Keratinocyte (primary cell): ENCODE measurements at places on chromosomes 13 and 19.
A peak's percentile ranks its signal among the peaks of the same experiment; 100 is the strongest.

DNA sequence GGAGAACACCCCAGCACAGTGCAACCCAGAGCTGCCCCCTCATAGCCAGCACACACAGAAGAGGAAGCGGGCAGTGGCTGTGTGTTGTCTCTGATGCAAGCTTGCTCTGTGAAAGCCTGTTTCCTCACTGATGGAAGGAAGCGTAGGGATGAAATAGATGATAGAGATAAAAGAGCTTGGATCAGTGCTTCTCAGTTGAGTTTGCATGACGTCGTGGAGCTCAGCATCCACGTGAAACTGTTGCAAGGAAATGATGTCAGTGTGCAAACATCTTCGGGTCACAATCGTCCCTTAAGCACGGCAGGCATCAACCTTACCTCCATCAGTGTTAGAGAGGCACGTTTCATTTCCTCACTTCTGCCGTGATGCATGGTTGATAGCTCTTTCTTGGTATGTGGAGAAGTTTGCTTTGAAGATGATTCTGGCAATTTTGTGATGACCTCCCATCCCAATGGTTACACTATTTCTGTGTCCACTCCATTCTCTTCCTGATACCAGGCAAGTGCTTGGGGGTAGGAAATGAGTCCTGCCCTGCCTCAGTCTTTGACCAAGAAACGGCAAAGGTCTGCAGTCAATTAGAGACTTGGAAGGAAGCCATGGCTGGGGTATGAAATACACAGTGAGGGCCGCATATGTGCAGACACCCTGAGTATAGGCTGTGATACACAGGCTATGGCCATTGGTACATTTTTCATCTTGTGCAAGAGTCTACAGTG lies 183.0 kb downstream of the ZNF536 start:
- no peak for DNase-seq

GRCh38 chr13:110116072-110116487 lies 190.9 kb downstream of the COL4A1 start:
- no peak for DNase-seq

GRCh38 chr13:26949701-26950502 lies 189.3 kb upstream of the GPR12 start:
- DNase-seq = no peak

- no peak for DNase-seq
These were observed 31.5 kb upstream of the RNF113B start for GRCh38 chr13:98208606-98209005.

GRCh38 chr19:55579766-55580621 lies 654 bp downstream of the ZNF579 start:
- no peak for DNase-seq

DNA sequence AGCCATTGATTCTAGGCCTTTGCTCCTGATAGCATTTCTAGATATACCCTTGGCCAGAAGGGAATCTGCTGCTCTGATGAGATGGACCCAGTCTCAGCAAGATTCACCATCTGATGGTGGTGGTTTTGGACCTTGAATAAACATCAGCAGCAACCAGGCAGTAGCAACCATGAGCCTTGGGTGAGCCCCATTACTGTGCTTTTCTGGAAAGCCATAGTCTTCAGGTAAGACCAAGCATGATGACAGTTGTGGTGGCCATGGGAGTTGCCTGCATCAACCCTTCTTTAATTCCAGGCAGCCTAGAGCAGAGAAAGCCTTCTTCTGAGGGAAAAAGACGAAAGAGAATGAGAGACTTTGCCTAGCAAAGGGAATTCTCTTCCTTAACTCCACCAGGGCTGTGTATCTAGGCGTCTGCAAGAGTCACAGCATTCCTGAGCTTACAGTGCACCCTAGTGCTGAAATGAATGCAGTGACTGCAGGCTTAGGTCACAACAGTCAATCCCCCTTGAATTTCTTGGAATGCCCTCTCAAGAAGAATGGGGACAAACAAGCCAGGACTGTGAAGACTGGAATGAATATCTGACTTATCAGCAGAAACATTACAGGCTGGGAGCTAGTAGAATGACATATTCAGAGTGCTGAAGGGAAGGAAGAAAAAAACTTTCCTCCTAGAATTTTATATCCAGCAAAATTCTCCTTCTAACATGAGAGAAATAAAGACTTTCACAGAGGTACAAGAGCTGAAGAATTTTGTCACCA lies 942.4 kb upstream of the PCDH20 start:
- no peak for DNase-seq

DNA sequence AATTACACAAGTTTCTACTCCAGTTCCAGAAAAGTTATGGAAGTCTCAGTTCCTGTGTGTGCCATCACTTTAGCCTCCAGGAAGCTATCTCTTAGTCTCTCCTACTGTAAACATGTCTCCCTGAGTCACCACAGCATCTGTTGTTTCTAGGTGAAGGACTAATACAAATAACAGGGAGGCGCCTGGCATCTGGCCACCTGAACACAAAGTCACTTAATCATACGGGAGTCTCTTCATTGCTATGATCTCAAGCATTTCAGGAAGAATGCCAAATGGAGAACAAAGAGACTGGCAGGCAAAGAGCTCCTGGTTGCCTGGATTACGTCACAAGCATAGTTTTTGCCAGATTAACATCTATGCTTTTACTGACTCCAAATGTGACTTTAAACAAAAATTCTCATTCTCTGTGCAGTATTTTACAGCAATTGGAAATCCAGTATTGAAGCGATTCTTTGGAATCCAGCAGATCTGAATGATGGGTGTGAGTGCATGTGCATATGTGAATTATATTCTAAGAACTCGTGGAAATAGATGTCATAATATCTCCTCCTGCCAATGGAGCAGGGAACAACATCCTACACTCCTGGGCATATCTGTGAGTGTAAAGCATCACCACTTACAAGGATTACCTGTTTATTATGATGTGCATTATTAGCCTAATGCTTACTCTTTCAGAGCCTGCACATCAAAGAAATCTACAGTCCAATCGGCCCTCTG lies 572.8 kb downstream of the PCDH9 start:
- DNase-seq = peak; percentile 42

DNA sequence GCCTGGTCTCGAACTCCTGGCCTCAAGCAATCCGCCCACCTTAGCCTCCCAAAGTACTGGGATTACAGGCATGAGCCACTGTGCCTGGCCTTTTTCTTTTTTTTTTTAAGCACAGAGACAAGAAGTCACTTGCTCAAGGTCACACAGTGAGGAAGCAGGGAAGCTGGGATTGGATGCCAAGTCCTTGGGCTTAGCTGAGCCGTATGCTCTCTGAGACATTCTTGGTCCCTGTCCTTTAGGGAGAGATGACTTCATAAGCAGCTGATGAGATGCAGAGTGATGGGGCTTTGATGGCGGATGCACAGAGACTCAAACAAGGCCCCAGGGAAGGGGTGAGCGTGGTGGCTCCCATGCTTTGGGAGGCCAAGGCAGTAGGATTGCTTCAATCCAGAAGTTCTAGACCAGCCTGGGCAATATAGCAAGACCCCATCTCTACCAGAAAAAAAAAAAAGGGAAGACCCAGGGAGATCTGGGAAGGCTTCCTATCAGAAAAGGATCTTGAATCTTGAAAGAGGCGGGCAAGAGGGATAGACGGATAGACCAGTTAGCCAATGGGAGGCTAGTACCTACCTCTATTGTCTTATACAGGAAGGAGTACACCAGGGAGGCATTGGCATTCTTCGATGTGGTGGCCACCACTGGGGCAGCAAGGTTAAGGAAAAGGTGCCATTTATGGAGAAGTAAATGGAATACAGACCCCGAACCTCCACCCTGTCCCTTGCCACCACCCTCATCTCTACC lies 3.9 kb downstream of the AP1M2 start:
- DNase-seq = no peak

GRCh38 chr19:33282036-33282671 lies 20.2 kb downstream of the CEBPA start:
- DNase-seq = no peak

DNA sequence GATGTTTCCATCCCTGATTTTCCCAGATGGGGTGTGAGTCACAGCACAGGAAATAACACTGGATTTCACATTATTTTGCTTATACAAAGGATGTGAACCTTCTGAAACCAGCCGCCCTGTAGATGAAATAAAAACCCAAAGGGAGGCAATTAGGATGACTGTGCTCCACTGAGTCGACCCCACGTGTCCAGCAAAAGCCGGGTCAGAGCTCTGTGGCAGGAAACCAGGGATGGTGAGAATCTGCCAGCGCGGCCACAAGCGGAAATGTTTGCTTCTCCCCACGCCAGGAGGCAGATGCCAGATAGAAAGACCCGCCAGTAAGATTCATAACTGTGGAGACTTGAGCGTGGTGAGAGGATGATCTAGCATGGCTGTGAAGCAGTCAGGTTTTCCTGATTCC lies 764.4 kb downstream of the LIG4 start:
- no peak for DNase-seq

DNA sequence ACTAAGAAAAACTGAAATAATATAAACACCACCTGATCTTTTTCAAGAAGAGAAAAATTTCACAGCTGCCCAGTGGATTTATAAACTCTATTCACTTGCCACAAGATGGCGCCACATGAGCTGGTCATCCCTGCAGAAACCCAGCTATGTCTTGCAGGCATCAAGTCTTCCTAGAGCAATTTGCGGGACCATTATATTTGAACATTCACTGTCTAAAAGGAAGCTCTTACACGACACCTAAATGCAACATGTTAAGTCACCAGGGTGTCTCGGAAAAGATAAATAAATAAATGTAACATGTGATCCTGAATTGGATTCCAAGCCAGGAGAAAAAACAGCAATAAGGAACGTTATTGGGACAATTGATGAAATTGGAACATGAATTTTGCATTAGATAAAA lies 20.3 kb upstream of the AKT2 start:
- DNase-seq = peak; percentile 57

DNA sequence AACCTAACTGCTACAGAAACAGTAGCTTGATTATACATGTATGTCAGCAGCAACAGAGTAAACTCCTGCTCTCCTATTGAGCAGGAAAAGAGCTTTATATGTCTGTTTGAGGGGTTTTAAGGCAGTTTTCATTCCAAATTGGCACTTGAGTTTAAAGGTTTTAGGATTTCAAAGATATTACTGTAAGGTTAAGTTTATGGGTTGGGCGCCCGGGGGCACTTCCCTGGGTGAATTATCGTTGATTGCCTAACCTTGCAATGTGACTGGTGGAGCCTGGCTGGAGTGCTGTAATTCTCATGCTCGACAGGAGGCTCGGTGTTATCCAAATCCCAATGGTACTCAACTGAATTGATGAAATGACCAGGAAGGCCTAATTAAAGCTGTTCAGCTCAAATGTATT lies 1586.1 kb downstream of the OLFM4 start:
- DNase-seq = no peak

DNA sequence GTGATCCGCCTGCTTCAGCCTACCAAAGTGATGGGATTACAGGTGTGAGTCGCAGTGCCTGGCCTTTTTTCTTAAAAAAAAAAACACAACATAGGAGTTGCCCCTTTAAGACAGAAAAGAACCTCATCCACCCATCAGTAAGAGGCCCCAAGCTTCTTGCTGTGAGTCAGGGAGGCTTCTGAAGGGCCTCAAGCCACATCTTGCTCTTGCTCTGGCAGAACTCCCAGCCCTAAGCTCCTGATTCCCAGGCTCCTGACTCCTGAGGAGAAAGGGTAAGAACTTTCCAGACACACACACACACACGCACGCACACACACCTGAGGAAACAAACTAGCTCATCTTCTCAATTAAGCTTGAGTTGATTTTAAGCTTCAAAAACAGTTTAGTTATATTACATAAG lies 6.9 kb downstream of the ETFB start:
- DNase-seq = no peak

DNA sequence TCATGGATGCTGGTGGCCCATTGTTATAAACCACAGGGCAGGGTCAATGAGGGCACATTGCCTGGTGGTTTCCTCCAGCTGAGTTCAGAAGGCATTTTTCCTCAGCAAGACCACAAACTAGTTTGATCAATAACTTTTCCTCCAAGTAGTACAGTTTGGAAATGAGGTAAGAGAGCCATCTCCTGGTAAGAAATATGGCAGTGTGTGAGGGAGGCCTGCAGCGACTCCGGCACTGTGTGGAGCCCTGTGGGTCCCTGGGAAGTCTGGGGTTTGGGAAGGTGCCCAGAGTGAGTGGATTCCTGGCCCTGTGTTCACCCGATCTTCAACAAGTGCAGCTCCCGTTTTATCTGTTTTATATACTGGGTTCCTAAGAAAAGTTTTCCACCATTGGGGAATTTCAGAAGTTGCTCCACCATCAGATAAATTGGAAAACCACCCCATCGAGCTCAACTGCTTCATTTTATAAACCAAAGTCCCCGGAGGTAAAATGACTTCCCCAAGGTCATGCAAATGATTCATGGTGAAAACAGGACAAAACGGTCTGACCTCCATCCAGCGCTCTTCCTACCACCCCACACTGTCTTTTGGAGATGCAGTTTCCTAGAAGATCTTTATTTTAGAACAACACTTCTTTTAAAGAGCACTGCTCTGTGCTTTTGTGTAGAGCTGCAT lies 148.4 kb downstream of the KATNAL1 start:
- DNase-seq = no peak

DNA sequence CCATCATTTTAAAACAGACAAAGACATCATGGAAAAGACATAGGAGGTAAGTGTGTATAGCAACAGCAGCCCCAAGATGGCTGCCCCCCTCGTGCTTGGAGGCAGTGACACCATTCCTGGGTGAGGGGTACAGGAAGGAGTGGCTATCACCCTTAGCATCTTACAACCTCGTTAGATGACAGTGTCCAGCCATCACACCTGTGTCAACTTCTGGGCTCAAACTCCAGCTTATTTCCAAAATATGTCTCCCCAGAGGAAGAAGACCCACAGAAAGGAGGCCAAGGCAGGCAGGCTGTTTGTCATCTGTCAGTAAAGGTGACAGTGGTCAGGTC lies 27.5 kb downstream of the EPS15L1 start:
- DNase-seq = no peak

GRCh38 chr13:27201661-27202060 lies 30.1 kb upstream of the USP12 start:
- DNase-seq = no peak

DNA sequence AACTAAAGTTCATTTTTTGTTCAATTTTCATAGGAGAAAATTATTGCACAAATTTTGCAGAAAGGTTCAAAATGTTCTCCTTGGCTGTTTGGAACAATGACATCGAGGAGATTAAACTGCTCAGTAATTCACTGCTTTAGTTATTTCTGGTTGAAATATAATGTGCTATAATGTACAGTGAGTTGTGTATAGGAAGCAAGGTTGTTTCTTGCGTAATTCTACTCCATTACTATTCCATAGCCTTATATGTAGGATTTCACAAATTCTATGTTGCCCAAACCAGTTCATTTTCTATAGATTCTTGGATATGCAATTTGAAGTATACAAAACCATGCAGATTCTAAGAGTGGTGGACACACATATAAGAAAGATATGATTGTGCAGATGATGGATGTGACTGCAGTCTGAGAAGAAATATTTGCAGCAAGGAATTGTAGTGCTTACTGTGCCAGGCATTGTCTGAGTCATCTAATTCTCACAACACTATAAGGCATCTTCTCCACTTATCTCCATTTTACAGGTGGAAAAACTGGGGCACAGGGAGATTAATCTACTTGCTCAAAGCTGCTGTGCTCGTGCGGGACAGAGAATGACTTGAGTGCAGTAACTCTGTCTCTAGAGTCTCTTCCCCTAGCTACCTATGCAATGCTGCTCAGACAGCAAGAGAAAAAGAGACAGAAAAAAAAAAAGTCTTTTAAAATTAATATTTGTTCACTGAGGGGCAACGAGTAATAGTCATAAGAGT lies 515.5 kb downstream of the MYO16 start:
- no peak for DNase-seq
